ENCODE measurements at places on chromosomes 4 and X.

GRCh38 chr4:73711989-73712388, 28.4 kb upstream of the CXCL8 start:
- no peak for DNase-seq

DNA sequence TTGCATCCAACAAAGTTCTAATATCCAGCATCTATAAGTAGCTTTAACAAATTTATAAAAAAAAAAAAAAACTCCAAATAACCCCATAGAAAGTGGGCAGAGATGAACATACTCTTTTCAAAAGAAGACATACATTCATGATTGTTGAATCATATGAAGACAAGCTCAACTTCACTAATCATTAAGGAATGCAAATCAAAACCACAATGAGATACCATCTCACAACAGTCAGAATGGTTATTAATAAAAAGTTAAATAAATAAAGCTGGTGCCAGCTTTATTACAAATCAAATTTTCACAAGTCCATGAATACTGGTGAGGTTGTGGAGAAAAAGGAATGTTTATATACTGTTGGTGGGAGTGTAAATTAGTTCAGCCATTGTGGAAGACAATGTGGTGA, 592.0 kb downstream of the IQCM start:
- DNase-seq: no peak

- DNase-seq: no peak
Observed at GRCh38 chrX:105315248-105315647, 94.8 kb upstream of the TEX13A start.

DNA sequence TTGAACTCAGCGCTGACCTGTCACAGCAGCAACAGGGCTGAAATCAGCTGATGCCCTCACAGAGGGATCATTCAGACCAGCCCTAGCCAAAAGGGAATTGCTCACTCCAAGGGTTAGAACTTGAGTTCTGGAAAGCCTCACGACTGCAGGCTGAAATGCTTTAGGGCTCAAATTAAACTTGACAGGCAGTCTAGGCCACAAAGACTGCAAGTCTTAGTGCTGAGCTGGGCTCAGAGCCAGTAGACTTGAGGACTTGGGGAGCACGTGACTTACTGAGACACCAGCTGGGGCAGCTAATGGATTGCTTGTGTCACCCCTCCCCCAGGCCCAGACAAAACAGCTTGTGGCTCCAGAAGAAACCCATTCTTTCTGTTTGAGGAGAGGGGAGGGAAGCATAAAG, 119.0 kb upstream of the SLC6A14 start:
- no peak for DNase-seq

DNA sequence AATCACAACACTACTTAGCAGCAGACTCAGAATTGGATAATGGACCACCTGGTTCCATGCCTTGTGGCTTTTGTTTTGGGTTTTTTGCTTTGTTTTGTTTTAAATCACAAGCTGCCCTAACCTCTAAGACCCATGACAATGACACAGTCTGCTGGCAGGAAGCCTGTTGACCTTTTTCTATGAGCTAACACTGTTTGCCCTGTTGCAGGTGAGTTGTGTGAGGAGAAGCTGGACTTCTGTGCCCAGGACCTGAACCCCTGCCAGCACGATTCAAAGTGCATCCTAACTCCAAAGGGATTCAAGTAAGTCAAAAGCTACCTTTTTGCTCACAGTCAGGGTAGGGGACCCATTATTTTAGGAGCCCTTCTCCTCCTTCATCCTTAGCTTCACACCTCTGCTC, 110.8 kb upstream of the PACRGL start:
- no peak for DNase-seq
